Activated CD4-positive, alpha-beta T cell treated with anti-CD3 and anti-CD28 coated beads, Interleukin-2, amount 10 ng/mL, durations not matched to agents 24 days and 14 days (primary cell): ENCODE measurements at places on chromosomes 11 and 22. TPM values are rescaled to one million over a fixed set of nuclear protein-coding genes. Genes with fewer than 3 reads are reported as not detected.

Gene EHF
- total RNA-seq: not detected in 2 replicates

Gene YAP1
- total RNA-seq: not detected in 2 replicates

Gene CCDC34
- total RNA-seq: 10.1 and 12.7 TPM in 2 replicates

Gene RRP8
- 41.5 and 43.8 TPM in 2 replicates for total RNA-seq

Gene GVQW3
- 3.7 and 4.3 TPM in 2 replicates for total RNA-seq

Gene LRRN4CL
- 0.16 and 0.17 TPM in 2 replicates for total RNA-seq

Gene ALG8
- total RNA-seq: 60.9 and 61.7 TPM in 2 replicates

Gene PKDREJ
- not detected in 2 replicates for total RNA-seq

Gene OR8G5
- total RNA-seq: not detected in 2 replicates

Gene SMIM35
- 0.14 and 0.28 TPM in 2 replicates for total RNA-seq

Gene VSIG10L2
- not detected in 2 replicates for total RNA-seq

Gene ZFPL1
- total RNA-seq: 33.3 and 34.7 TPM in 2 replicates

Gene PATE2
- total RNA-seq: not detected in 2 replicates

Gene THRSP
- total RNA-seq: not detected in 2 replicates
